Glutamatergic neuron (in vitro differentiated cells): ENCODE measurements at places on chromosomes 12 and 14. TPM values are rescaled to one million over a fixed set of nuclear protein-coding genes. Genes with fewer than 3 reads are reported as not detected.
A peak's percentile ranks its signal among the peaks of the same experiment; 100 is the strongest.

DNA sequence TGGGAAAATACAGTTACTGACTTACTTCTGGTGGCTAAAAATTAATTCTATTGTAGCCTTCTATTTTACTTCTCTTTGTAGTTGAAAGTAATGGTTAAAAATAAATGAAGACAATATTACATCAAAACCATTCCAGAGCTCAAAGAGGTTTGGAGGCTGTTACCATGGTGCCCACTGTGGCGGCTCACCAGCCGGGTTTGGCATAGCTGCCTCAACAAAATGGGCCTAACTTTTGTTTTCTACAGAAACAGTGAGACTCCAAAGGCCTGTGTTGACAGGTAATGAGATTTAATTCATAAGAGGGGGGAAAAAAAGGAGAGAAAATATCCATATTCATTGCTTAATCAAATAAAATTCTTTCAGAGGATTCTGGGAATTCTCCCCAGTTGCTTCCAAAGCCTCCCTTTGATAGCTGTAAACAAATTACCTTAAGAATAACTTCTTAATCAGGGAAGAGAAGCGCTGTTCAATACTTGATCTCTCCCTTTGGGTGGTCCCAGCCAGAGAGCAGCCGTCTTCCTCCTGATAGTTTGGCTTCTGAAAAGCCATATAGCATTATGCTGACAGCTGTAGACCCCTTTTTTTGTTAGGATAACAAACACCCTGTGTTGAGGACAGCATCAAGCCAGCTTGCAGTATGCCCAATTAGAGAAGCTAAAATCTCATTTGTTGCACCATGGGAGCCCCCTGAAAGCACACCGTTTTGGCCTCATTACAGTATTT, 266.8 kb downstream of the NEDD1 start:
- no peak for DNase-seq
- no peaks in the 10 kb centered on the region for H3K27me3 ChIP-seq
- no peak overlapping the region for H3K4me3 ChIP-seq
- peaks cover 6% of the 10 kb centered on the region for H3K4me1 ChIP-seq
- no peak overlapping the region for H3K27ac ChIP-seq

GRCh38 chr12:118274066-118274465, 98.6 kb downstream of the TAOK3 start:
- H3K27ac ChIP-seq = no peak overlapping the region
- DNase-seq = no peak
- H3K27me3 ChIP-seq = no peaks in the 10 kb centered on the region
- H3K4me3 ChIP-seq = no peak overlapping the region

DNA sequence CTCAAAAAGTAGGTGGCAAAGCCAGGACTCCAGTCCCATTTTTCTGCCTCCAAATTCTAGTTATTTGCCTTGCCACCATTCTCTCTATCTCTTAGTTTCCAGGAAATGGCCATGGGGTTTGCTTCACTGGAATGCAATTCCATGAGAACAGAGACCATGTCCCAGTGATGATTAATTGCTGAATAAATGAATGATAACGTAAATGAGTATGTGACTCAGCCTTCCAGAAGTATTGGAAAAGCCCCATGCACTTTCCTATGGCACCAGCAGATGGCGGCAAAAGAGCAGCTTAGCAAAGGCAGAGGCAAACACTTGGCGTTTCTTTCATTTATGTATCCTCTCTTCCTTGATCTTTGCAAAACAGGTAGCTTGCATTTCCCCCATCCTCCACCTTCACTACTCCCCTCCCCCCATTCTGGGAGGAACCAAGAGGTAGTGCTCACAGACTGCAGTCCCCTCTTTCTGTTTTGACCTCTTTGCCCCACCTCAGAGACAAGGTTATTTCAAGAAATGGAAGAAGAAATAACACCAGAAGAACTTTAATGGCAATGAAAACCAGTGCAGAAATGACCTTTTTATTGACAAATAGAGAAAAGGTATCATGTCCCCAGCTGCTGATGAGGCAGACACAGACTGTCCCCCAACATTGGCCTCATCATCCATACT, 21.3 kb downstream of the TBX3 start:
- peak; percentile 89 for DNase-seq
- no peaks in the 10 kb centered on the region for H3K36me3 ChIP-seq
- peaks cover 21% of the 10 kb centered on the region for H3K27me3 ChIP-seq
- no peak overlapping the region for H3K4me3 ChIP-seq
- no peak overlapping the region for H3K27ac ChIP-seq
- H3K4me1 ChIP-seq = peaks cover 7% of the 10 kb centered on the region

DNA sequence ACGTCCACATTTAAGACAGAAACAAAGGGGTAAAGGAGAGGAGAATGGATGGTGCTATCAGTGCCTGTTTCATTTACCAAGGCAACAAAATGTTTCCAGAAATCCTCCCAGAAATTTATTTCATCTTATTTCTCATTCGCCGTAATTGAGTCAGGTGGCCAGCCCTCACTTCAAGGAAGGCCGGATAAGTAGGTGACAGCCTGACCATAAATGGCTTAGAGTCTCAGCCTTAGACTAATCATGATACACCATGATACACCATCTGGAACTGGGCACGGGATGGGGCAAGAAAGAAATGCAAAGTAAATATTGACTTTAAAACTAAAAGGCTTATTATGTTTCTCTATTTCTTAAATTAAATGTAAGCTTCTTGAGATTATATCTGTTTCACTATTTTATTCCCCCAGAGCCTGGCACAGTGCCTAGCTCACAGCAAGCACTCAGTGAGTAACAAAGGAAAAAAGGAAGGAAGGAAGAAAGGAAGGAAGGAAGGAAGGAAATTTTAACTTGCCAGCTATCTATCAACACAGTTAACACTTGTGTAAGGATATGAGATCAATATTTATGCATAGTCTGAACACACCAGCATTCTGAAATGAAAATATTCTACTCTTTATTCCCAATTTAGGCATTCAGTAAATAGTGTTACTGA, 106.1 kb upstream of the FSCB start:
- no peak for DNase-seq
- no peaks in the 10 kb centered on the region for H3K4me1 ChIP-seq
- H3K27ac ChIP-seq = no peak overlapping the region
- no peaks in the 10 kb centered on the region for H3K27me3 ChIP-seq
- no peaks in the 10 kb centered on the region for H3K36me3 ChIP-seq

The JPH4 gene
- total RNA-seq = 52.7 TPM

The NKX2-1 gene
- total RNA-seq = not detected
